ENCODE measurements at places on chromosomes 7 and 10. TPM values are rescaled to one million over a fixed set of nuclear protein-coding genes. Genes with fewer than 3 reads are reported as not detected.

SHLD2 gene
- 26.8 TPM for total RNA-seq

STAG3 gene
- total RNA-seq = 0.60 TPM

SEMA3C gene
- 2.2 TPM for total RNA-seq

PRSS1 gene
- total RNA-seq = not detected

ARPC1A gene
- total RNA-seq = 153 TPM

ATAD1 gene
- 21.5 TPM for total RNA-seq

UPK3B gene
- total RNA-seq = 0.11 TPM

SLC35G1 gene
- 4.9 TPM for total RNA-seq

ATOH7 gene
- not detected for total RNA-seq

ZNF425 gene
- 2.7 TPM for total RNA-seq

PTPRZ1 gene
- not detected for total RNA-seq

ANKRD30A gene
- total RNA-seq = not detected

LDB1 gene
- total RNA-seq = 42.6 TPM

CACNB2 gene
- total RNA-seq = not detected

OGDHL gene
- 0.22 TPM for total RNA-seq

PDE1C gene
- 0.17 TPM for total RNA-seq

MCU gene
- total RNA-seq = 32.6 TPM

POM121C gene
- 5.8 TPM for total RNA-seq

SFTPA2 gene
- total RNA-seq = not detected

TDRD1 gene
- not detected for total RNA-seq

GPR26 gene
- total RNA-seq = not detected

ASAH2 gene
- total RNA-seq = 0.60 TPM

BTBD16 gene
- total RNA-seq = not detected

CYP3A7 gene
- total RNA-seq = not detected

FAM25A gene
- total RNA-seq = not detected
